H4 (cell line): ENCODE measurements at places on chromosomes 7 and 10.

GRCh38 chr10:86090807-86091206, 275.8 kb downstream of the GRID1 start:
- no peak for DNase-seq

- peak; percentile 94 for DNase-seq
Observed at GRCh38 chr10:116211682-116212081, 61.3 kb downstream of the GFRA1 start.

GRCh38 chr7:10346032-10346431, 627.6 kb upstream of the PHF14 start:
- no peak for DNase-seq

GRCh38 chr7:815284-816216, 16.7 kb upstream of the SUN1 start:
- no peak for DNase-seq

GRCh38 chr7:16278167-16278787, 143.1 kb downstream of the CRPPA start:
- DNase-seq, result no peak

DNA sequence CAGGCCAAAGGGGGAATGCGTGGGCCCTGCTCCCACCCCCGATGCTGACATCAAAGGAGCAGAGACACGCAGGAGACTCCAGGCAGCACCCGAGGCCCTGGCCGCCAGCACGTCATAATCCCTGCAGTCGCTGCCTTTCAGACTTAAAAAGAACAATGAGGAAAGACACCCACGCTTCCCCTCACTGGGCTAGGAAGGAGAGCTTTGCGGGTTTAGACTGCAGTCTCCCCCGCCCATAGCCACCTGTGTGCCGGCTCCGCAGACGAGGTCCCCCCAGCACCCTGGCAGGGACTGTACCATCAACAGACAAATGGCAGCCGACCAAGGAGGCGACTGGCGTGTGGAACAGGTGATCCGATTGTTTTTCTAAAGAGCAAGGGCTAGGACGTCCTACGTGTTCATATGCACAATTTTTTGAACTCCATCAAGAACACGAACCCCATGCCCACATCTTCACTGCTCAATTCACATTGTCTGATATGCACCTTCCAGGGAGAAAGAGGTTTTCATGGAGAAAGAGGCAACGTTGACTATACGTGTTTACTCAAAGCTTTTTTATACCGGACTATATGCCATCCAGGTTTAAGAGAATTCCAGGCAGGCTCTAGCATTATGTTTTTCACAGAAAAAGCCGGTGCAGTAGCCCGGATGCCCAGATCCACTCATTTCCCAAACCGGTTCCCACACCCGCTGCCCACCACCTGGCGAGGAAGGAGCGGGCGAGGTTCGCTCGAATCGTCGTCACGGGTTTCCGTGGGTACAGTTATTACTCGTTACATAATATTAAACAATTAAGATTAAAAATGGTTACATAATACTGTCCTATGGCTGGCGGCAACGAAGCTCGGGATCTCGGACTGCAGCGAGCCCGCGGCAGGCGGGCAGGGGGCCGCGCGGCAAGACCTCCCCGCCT, 1.1 kb downstream of the GRB10 start:
- DNase-seq, result no peak

DNA sequence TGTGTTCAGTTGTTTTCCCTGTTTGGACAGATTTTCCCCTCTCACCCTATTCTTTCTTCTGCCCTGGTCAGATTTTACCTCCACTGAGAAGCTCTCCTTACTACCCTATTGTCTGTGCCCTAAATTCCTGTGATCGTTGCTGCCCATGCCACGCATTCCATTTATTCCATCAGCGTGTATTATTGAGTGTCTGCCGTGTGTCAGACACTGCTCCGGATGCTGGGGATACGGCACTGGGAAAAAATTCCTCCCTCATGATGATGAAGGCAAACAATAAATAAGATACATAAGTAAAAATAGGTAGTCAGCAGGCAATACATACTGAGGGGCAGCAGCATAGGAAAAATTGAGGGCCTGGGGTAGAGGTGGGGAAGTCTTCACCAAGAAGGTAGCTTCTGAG, 86.8 kb downstream of the FANK1 start:
- DNase-seq, result no peak

DNA sequence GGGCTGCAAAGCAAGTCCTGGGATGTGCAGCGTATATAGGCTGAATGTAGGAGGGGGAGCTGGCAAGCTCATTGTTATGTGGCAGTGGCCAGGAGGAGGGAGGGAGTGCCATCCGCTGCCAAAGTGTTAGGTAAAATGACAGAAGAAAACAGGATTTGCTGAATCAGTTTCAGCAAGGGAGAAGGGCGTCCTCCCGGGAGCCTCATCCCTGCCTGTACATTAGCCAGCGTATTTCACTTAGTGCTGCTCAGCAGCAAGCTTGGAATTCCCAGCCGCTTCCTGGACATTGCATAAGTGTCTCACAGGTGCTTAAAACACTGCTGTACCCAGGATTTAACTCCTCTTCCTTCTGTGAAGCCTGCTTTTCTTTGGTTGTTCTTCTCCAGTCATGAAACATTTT, 2.5 kb downstream of the NIPSNAP2 start:
- DNase-seq, result no peak
